MCF 10A (cell line): ENCODE measurements at places on chromosomes 4 and X. TPM values are rescaled to one million over a fixed set of nuclear protein-coding genes. Genes with fewer than 3 reads are reported as not detected.
A peak's percentile ranks its signal among the peaks of the same experiment; 100 is the strongest.

EDA2R gene
- 30.3 and 32.4 TPM in 2 replicates for total RNA-seq

DNA sequence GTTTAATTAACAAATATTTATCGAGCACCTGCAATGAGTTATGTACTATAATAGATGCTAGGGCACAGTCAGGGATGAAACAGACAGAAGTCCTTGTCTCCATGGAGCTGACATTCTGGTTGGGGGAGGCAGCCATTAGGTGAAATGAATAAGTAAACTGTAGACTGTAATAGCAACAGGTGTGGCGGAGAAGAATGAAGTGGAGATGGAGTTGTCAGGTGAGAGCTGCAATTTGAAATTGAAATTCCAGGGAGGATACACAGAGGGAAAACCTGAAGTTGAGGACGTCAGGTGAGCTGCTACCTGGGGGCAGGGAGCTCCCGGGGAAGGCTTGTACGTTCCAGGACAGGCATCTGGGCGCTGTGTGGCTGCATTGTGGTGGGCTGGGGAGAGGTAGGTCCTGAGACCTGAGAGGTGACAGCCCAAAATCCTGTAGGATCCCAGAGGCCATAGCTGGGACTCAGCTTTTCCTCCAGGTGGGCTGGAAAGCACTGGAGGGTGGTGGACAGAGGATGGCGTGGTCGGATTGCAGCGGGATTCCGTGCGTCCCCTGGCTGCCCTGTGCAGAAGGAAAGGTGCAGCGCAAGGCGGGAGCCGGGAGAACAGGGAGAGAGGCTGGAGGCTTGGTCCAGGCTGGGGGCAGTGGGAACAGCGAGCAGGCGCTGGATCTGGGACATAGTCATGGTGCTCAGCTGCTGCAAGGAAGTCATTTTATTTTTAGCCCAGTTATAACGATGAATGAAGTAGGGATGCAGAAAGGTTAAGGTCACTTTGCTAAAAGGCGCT, 24.8 kb downstream of the CYTL1 start:
- H3K4me3 ChIP-seq = no peak overlapping the region
- no peak overlapping the region for H3K27ac ChIP-seq
- peaks cover 5% of the 10 kb centered on the region for H3K36me3 ChIP-seq
- peaks cover 28% of the 10 kb centered on the region for H3K4me1 ChIP-seq
- DNase-seq = no peak

DNA sequence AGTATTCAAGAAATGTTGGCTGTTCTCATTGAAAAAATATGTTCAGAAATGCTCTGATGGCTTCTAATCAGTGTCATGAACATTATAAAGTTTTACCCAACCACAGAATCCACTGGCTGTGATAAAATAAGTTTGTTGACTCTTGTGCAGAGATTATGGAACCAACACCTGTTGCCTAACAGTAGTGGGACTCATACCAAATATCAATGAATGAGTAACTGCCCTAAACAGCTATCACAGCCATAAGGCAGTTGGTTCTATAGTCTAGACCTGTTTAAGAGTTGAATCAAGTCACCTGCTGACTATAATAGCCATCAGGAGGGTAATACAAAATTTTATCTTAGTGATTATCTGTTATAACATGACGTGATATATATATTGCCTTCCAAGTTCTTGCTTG, 168.3 kb downstream of the ATOH1 start:
- DNase-seq = no peak
- no peak overlapping the region for H3K4me3 ChIP-seq
- no peaks in the 10 kb centered on the region for H3K4me1 ChIP-seq
- H3K27ac ChIP-seq = no peak overlapping the region

GRCh38 chrX:119990556-119991004, 47.0 kb upstream of the NKAP start:
- H3K4me1 ChIP-seq = no peaks in the 10 kb centered on the region
- H3K27me3 ChIP-seq = peaks cover 69% of the 10 kb centered on the region
- H3K4me3 ChIP-seq = peak overlapping the region; percentile 23
- no peak overlapping the region for H3K27ac ChIP-seq

DNA sequence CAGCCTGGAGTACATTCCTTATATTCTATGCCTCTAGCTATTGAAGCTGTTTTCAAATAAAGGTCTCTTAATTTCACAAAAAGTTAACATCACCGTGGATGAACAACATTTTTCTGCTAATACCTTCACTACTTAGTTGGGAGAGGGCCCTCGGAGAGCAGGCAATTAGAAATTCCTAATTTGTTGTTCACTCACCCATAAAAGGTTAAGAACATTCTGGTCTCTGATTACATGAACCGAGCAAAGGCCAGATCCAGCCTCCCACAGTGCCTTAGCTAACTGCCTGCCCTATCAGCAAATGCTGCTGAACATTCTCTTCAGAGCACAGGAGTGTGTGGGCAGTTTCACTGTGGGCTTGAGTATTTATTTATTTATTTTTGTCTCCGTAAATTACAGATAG, 36.0 kb upstream of the TTC29 start:
- H3K4me3 ChIP-seq = no peak overlapping the region
- no peaks in the 10 kb centered on the region for H3K36me3 ChIP-seq
- no peak overlapping the region for H3K27ac ChIP-seq

- peaks cover 49% of the 10 kb centered on the region for H3K36me3 ChIP-seq
- DNase-seq = no peak
- H3K27ac ChIP-seq = no peak overlapping the region
- no peak overlapping the region for H3K4me3 ChIP-seq
Measured at GRCh38 chrX:48937054-48937907, 18.5 kb upstream of the PIM2 start.

ARMCX2 gene
- not detected in 2 replicates for total RNA-seq

- H3K27me3 ChIP-seq = no peaks in the 10 kb centered on the region
- no peak overlapping the region for H3K4me3 ChIP-seq
- H3K4me1 ChIP-seq = peaks cover 17% of the 10 kb centered on the region
- H3K36me3 ChIP-seq = no peaks in the 10 kb centered on the region
Measured at GRCh38 chr4:138892483-138893407, 122.8 kb upstream of the NOCT start.
